Activated naive CD8-positive, alpha-beta T cell treated with anti-CD3 and anti-CD28 coated beads for 36 hours (primary cell): ENCODE measurements at places on chromosomes 4 and X.

GRCh38 chrX:7545564-7545963 lies 297.4 kb upstream of the VCX start:
- DNase-seq: no peak
- H3K4me1 ChIP-seq: no peaks in the 10 kb centered on the region
- H3K4me3 ChIP-seq: no peak overlapping the region
- no peaks in the 10 kb centered on the region for H3K36me3 ChIP-seq

- DNase-seq: peak; percentile 33
- H3K27me3 ChIP-seq: no peaks in the 10 kb centered on the region
- H3K4me3 ChIP-seq: no peak overlapping the region
- peak overlapping the region; percentile 48 for H3K27ac ChIP-seq
Observed at GRCh38 chrX:9369802-9370291, 95.0 kb upstream of the TBL1X start.

DNA sequence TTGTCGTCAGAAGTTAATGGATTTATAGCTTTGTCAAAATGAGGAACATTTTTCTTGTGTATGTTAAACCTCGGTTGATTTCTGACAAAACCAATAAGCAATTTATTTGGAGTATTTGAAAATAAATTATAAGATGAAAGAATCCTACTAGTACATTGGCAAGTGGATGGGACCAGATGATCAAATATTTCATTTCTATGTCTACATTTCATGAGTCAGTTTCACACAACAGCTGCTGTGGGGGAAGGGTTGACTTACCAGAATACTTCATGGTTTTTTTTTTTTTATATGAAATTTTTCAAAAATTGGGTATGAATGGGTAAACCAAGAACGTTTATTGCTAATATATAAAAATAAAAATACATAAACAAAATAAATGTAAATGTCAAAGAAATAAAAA lies 39.4 kb downstream of the RAPGEF2 start:
- H3K27me3 ChIP-seq: no peaks in the 10 kb centered on the region
- no peak for DNase-seq

DNA sequence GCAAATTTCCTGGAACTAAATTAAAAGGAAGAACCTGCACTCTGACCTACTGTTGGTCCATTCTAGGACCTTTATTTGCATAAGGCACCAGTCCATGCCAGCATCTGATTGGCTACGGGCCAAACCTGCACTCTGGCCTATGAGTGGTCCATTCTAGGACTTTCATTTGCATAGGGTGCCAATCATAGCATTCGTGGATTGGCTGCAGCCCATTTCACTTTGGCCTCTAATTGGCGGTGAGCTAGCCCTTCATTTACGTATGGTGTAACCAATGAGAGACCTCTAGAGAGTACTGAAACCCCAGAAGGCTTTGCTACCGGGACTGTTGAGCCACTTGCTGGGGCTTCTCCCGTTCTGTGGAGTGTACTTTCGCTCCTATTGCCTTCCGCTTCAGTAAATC lies 6.1 kb upstream of the RNF175 start:
- peaks cover 5% of the 10 kb centered on the region for H3K4me1 ChIP-seq
- H3K27ac ChIP-seq: no peak overlapping the region
- DNase-seq: no peak
- no peak overlapping the region for H3K4me3 ChIP-seq
- H3K27me3 ChIP-seq: peaks cover 34% of the 10 kb centered on the region

GRCh38 chr4:145939856-145940255 lies 1.2 kb upstream of the ZNF827 start:
- H3K27me3 ChIP-seq: no peaks in the 10 kb centered on the region
- peak overlapping the region; percentile 92 for H3K27ac ChIP-seq
- H3K4me1 ChIP-seq: peaks cover 26% of the 10 kb centered on the region
- peaks cover 15% of the 10 kb centered on the region for H3K36me3 ChIP-seq
- peak overlapping the region; percentile 92 for H3K4me3 ChIP-seq
